ENCODE measurements at places on chromosomes 2 and 18. TPM values are rescaled to one million over a fixed set of nuclear protein-coding genes. Genes with fewer than 3 reads are reported as not detected.

Gene IL18RAP
- total RNA-seq: under 0.01 TPM

Gene ITGB6
- total RNA-seq: not detected

Gene TTN
- total RNA-seq: under 0.01 TPM

Gene KIF1A
- not detected for total RNA-seq

Gene FAM161A
- 1.3 TPM for total RNA-seq

Gene LRATD1
- total RNA-seq: 0.49 TPM
